ENCODE measurements at places on chromosomes 6 and 20.

- DNase-seq, result no peak
These were observed 32.0 kb upstream of the TFAP2D start for GRCh38 chr6:50681213-50681824.

DNA sequence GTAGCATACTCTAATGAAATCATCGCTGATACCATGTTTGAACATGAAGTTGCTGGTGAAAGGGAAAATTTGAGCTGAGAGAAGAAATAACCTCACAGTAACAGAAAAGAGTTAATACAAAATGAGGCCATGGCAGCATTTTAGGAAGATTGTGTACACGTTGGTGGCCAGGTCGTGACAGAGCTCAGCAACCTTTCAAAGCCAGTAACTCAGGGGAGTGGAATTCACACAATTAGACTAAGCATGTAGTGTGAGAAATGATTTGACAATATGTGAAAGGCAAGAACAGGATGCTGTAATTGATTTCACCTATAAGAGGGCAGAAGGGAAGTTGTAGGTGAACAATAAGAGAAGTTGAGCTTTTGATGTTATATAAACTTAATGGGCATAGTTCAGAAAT is 246.3 kb downstream of the OGFRL1 start:
- DNase-seq, result no peak

DNA sequence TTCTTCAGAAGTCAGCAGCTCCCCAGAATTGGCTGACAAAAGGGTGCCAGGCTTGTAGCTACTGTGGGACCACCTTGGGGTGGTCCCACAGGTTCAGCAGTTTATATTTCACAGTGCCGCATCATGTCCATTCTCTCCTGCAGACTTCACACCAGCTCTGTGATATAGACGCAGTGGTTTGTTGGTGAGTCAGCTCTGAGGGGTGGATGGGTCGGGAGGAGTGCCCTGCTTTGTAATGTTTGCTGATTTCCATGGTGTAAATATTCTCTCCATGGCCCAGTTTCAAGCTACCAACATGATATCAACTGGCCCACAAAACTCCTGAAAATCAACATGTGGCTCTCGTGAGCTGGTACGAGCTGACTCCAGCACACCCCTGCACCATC is 78.2 kb downstream of the CDH22 start:
- no peak for DNase-seq

GRCh38 chr6:50437901-50438300 is 275.4 kb upstream of the TFAP2D start:
- no peak for DNase-seq

GRCh38 chr20:16694161-16694560 is 35.7 kb upstream of the SNRPB2 start:
- DNase-seq, result no peak

GRCh38 chr6:56786256-56786655 is 143.6 kb upstream of the DST start:
- DNase-seq, result no peak

DNA sequence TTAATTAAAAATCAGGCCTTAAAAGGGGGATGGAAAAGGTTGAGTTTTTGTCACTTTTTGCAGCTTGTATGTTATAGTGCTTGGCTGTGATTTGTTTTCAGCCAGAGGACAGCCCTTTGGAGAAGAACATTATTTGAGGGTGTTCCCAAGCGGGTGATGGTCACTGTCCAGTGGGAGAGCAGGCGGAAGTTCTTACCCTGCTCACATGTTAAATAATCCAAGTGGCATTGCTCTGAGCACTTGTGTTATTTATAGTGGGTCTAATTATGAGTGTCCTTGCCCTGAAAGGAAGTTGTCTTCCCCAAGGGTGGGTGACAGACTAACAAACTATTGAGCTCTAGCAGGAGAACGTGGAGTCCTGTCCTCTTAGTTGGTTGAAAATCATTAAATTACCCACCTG is 49.5 kb downstream of the DOK5 start:
- no peak for DNase-seq

- no peak for DNase-seq
These were observed 1034.4 kb downstream of the EYS start for GRCh38 chr6:64672651-64673050.

- no peak for DNase-seq
These were observed 2.6 kb upstream of the ANKRD6 start for GRCh38 chr6:89430201-89430962.

- no peak for DNase-seq
These were observed 167.3 kb downstream of the CDH26 start for GRCh38 chr20:60125513-60125912.

GRCh38 chr6:36335465-36336207 is 1.1 kb downstream of the BNIP5 start:
- no peak for DNase-seq

DNA sequence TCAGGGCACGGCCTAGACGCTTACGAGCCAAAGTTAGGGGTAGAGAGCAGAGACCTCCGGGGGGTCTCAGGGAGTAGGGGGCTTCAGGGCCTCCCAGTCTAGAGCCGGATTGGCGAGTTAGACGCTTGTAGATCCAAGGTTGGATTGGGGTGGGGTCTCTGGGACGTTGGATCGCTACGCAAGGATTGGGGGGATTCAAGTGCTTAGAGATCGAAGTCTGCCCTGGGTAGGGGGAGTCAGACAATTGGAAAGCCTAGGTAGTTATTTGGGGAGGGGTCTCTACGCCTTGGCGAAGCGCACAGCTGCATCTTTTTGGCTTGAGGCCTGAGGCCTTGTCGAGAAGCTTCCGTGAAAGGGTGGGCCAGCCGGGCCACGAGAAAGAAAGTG is 469 bp downstream of the STX16 start:
- no peak for DNase-seq

DNA sequence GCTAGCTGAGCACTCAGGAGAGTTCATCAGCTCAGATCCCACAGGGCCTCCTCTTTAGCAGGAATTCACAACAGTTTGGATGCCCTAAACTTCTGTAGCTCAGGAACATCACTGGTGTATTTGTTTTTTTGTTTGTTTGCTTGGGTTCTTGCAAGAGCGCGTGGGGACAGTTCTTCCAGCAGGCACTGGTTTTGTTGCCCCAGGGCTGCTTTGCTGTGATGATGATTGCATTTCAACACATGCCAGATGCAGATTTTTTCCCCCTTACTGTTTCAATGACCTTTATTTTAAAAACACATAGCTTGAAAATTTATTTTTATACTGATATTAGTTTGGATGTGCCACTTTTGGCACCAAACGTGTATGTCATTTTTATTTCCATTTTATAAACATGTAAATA is 77.1 kb downstream of the DHX35 start:
- DNase-seq, result no peak

DNA sequence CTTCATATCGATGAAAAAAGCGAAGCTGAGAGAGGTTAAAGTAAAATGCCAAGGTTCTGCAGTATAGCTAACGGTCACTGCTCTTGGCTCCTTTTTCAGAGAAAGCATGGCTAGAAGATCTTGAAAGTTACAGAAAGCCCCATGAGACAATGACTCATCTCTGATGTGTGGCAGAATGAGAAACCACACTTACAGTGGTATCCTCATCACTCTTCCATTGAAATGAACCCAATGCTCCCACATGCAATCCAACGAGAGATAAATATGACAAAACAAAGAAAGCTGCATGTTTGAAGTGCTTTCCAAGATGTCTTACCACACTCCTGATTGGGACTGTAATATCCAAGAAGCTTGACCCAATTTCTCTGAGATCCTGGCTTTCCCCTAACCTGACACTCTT is 694.9 kb downstream of the PRKN start:
- no peak for DNase-seq

DNA sequence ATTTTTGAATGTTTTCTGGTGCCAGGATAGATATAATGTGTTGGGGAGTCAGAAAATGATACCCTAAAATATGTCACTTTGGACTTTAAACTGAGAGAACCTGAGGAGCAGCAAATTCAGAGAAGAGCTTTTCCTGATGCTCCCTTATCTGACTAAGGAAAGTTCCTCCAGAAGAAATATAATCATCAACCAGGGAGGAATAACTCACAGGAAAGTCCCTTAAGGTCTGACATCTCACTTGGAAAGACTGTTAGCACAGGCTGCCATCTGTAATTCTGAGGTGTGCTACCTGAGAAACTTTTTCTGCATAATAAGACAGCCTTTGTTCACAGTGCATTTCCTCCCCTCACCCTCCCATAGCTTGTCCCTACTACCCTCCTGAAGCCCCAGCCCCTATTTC is 218.6 kb downstream of the SYNE1 start:
- no peak for DNase-seq

GRCh38 chr20:56420028-56420427 is 8.0 kb downstream of the CASS4 start:
- no peak for DNase-seq

- no peak for DNase-seq
These were observed 750.0 kb downstream of the TBC1D32 start for GRCh38 chr6:120584111-120584760.

GRCh38 chr20:32570401-32571190 is 14.5 kb downstream of the NOL4L start:
- no peak for DNase-seq

- no peak for DNase-seq
These were observed 66.6 kb downstream of the EZR start for GRCh38 chr6:158752613-158753012.

- DNase-seq, result no peak
These were observed 82.0 kb downstream of the SMPDL3A start for GRCh38 chr6:122871079-122871478.

GRCh38 chr6:128963561-128963960 is 80.6 kb downstream of the LAMA2 start:
- DNase-seq, result no peak

DNA sequence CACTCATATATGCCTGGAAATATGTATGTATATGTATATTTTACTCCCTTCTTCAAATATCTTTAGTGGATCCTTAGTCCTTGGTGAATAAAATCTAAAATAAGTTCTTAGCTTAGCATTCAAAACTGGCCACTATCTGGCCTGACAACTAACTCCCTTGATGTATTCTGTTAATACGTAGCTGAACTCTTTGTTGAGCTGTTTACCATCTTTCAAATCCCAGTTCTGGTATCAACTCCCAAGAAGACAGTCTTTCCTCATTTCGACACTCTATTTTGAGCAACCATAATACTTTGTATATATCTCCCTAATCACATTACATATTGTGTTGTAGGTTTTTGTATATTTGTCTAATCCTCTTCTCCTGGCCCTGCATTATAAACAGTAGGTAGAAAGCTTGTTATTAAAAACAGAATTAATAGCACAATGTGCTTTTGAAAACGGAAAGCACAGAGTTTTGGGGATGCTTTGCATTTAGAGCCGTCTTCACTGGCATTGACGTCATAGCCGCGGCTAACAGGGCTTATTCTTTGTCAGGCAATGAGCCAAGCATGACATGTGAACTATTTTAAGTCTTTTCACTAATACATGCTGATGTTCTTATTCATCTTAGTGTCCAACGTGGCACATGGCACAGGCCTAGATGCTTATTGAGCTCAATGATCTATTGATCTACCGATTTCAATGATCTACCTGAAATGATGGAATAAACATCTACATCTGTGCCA is 47.2 kb upstream of the CCN2 start:
- no peak for DNase-seq

DNA sequence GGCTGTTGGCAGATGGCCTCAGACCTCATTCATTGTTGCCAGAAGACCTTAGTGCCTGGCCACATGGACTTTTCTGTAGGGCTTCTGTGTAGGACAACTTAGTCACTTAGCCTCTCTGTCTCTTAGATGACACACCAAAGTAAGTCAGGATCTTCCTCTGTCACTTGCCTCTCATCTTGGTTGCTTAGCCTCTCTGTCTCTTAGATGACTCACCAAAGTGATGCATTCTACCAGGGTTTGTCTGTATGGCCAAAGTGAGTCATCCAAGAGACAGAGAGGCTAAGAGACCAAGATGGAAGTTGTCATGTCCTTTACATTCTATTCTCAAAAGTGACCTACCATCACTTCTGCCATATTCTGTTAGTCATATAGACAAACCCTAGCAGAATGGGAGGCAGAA is 255.9 kb upstream of the DEFB112 start:
- DNase-seq, result no peak

- no peak for DNase-seq
These were observed 28.7 kb downstream of the FGD2 start for GRCh38 chr6:37033819-37034795.

- no peak for DNase-seq
These were observed 186.6 kb downstream of the SOX4 start for GRCh38 chr6:21780141-21780540.

- DNase-seq, result no peak
These were observed 457.7 kb downstream of the CDKAL1 start for GRCh38 chr6:20991910-20992309.

- DNase-seq, result no peak
These were observed 86.2 kb downstream of the LCA5 start for GRCh38 chr6:79450984-79451383.

DNA sequence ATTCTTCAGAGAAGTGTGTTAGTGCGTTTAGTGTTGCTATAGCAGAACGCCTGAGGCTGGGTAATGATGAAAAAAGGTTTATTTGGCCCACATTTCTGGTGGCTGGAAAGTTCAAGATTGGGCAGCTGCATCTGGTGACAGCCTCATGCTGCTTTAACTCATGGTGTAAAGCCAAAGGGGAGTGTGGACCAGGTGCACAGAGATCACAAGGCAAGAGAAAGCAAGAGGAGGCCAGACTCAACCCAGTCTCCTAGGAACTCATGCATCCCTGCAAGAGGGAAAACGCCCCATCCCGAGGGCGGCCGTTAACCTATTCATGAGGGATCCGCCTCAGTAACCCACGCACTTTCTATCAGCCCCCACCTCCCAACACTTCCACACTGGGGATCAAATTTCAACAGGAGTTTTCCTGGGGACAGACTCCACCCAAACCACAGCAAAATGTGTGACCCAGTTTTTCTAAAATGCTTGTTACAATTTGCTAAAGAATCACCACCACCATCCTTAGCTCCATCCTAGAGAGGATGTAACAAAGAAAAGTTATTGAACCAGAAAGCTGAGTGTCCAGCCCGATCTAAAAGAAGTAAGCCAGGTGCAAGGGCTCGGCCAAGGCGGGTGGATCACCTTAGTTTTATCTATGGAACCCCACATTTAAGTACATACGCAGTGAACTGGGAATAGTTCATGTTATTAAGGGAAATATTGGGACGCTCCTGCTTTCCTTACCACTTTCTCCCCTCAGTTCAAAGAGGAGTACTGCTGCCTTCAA is 164.8 kb downstream of the QKI start:
- DNase-seq, result no peak

DNA sequence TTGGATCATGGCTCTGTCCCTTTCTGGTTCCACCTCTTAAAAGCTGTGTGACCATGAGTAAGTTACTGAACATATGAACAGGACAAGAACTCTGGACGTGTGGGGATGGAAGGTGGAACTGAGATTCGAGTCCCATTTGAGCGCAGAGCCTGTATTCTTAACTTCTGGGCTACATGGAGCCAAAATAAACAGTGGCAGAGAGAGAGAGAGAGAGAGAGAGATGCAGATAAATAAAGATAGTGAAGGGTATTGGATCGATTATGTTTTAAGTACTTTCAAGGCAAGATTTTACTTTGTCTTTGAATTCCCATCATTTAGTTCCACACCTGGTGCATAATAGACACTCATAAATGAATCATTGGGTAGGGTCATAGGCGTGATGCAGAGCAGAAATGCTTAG is 39.7 kb downstream of the SLC35D3 start:
- DNase-seq, result no peak

GRCh38 chr20:10190456-10190855 is 28.2 kb upstream of the SNAP25 start:
- no peak for DNase-seq

GRCh38 chr6:145529582-145529981 is 205.7 kb downstream of the EPM2A start:
- no peak for DNase-seq

Data from NCI-H1436 (cell line).